DMS79 (cell line): ENCODE measurements at places on chromosomes 16 and 17.
A peak's percentile ranks its signal among the peaks of the same experiment; 100 is the strongest.

DNA sequence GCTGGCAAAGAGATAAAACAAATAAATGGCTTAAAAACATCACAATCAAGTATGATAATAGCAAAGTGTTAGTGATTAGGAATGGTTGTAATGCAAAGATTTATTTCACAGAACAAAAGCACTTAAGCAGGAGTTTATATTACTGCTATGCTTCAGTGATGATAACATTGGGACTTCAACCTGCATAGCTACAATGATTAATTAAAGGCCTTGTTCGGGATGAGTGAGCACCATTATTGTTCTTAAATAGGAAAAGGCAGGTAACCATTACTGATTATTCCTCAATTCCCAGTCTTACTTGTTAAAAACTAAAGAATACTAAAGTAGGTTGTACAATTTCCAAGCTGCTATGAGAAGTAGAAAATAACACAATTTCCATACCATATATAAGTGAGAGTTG lies 1247.5 kb upstream of the CDH8 start:
- peak; percentile 9 for DNase-seq

- no peak for DNase-seq
These were observed 24.9 kb downstream of the RAB11FIP3 start for GRCh38 chr16:450385-450784.

DNA sequence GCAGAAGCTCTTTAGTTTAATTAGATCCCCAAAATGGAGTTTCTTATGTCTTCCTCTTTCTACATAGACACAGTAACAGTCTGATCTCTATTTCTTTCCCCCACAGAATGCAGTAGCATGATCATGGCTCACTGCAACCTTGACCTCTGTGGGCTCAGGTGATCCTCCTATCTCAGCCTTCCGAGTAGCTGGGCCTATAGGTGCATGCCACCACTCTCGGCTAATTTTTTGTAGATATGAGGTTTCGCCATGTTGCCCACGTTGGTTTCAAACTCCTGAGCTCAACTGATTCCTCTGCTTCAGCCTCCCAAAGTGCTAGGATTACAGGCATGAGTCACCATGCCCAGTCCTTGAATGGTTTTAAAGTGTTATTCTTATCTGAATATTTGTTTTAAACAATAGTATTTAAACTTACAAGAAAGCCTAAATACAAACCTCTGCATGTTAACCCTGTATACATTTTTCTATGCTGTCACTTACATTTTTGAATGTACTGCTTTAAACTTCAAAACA lies 120.6 kb downstream of the GOSR1 start:
- no peak for DNase-seq

- DNase-seq: no peak
These were observed 32.8 kb downstream of the FBXO31 start for GRCh38 chr16:87350681-87351319.

- DNase-seq: no peak
These were observed at the start of gene ARHGAP23 for GRCh38 chr17:38428112-38428642. Gene ARHGAP23, plus strand, starts transcription at chr17:38428464. Its CDS starts 22 bp downstream, at chr17:38428486.

GRCh38 chr17:66655861-66656260 lies 179.1 kb upstream of the CACNG5 start:
- DNase-seq: no peak

DNA sequence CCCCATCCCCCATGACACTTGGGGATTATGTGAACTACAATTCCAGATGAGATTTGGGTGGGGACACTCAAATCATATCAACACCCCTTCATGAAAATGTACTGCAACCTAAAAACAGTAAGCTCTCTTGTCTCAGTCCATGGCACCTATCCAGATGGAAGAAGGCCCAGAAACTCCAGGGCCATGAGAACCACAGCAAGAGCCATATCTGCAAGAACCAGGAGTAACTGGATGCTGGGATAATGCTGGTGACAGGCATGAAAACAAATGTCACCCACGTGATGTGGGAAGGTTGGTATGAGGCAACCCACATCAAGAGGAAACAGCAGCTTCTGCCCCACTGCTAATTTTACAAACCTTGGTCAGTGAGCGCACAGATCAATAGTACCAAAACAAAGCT lies 400.1 kb upstream of the ERCC4 start:
- no peak for DNase-seq

DNA sequence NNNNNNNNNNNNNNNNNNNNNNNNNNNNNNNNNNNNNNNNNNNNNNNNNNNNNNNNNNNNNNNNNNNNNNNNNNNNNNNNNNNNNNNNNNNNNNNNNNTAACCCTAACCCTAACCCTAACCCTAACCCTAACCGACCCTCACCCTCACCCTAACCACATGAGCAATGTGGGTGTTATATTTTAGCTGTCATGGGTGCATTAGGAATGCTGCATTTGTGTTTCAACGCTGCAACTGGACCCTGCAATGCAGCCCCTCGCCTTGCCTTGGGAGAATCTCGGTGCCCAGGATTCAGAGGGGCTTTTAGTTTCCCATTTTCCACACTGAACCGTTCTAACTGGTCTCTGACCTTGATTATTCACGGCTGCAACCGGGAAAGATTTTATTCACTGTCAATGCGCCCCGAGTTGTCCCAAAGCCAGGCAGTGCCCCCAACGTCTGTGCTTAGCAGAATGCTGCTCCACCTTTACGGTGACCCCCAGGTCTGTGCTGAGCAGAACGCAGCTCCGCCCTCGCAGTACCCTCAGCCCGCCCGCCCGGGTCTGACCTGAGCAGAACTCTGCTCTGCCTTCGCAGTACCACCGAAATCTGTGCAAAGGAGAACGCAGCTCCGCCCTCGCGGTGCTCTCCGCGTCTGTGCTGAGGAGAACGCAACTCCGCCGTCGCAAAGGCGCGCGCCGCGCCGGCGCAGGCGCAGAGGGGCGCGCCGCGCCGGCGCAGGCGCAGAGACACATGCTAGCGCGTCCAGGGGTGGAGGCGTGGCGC lies 43.3 kb downstream of the POLR3K start:
- DNase-seq: no peak

DNA sequence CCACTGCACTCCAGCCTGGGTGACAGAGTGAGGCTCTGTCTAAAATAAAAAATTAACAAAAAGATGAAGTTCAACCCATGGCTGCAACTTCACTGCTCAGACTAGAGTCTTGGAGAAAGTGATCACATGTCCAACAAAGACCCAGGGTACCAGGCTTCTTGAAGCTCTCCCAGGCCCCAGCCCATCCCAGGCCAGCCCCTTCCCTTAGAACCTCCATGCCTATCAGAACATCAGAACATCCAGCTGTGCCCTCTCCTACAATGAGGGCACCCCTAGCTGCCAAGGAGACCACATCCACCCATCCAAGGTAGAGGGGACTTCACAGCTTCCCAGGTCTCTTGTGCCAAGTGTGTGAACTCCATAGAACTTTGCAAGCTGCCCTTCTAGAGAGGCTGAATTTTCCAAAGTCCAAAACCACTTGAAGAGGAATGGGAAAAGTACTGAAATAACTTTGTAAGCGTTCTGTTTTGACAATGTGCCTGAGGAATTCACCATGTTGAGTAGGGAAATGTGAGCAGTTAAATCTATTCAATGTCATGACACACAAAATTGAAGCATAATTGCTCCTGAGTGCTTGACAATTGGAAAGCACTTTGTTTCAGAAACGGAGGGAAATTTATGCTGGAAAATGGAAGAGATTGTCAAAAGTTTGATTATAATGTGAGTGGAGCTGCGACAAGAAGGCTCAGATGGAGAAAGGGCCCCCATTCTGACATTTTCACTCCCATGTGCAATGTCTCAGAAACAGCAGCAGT lies 230.4 kb downstream of the ZNF423 start:
- DNase-seq: no peak

- DNase-seq: no peak
These were observed 1.6 kb downstream of the PPY start for GRCh38 chr17:43940630-43941029.

- DNase-seq: no peak
These were observed 8.2 kb downstream of the FN3K start for GRCh38 chr17:82743344-82744219.

DNA sequence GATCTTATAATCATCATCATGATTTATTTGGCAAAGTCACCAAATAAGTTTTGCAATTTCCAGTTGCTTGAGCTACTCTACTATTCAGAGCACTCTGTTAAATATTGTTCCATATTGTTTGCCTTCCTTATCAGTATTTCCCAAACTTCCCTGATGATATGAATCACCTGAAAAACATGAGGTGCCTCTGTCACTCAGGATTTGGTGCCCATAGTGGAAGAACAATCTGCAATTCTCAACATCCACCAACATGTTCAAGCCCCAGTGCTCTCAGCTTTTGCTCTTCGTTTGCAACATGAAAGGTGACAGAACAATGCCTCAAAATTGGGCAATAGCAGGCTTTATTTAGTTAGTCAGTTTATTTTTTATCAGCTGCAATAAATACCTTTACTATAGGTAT lies 28.6 kb upstream of the WSB1 start:
- DNase-seq: no peak

DNA sequence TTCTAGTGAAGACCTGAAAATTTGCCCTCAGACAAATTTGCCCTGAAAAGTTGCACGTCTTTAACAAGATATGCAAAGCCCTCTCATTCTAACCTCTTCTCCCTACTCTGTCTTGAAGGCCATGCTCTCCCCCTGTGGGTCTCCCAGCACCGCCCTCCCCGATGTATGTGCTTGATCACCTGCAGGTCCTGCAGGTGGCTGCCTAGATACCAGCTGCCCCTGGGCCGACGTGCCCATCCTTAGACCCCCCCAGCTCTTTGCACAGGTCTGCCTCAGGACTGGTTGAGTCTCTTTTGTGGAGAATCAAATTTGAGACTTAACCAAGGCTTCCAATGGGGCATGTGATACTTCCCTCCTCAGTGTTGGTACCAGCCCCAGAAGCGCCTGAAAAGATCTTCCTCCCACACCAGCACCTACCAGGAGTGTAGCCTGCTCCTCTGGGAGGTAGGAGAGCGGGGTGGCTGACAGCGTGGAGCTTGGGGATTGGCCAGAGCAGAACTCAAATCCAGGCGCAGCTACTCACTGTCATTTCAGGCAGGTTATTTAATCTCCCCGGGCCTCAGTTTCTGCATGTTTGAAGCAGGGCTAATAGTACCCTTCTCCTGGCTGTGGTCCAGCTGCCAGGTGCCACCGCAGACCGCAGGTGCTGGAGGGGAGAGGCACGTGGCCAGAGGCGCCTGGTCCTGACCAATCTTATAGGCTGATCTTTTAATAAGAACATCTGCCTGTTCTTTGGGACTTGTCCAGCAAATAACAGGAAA lies 4.5 kb upstream of the MRPL38 start:
- DNase-seq: peak; percentile 81

DNA sequence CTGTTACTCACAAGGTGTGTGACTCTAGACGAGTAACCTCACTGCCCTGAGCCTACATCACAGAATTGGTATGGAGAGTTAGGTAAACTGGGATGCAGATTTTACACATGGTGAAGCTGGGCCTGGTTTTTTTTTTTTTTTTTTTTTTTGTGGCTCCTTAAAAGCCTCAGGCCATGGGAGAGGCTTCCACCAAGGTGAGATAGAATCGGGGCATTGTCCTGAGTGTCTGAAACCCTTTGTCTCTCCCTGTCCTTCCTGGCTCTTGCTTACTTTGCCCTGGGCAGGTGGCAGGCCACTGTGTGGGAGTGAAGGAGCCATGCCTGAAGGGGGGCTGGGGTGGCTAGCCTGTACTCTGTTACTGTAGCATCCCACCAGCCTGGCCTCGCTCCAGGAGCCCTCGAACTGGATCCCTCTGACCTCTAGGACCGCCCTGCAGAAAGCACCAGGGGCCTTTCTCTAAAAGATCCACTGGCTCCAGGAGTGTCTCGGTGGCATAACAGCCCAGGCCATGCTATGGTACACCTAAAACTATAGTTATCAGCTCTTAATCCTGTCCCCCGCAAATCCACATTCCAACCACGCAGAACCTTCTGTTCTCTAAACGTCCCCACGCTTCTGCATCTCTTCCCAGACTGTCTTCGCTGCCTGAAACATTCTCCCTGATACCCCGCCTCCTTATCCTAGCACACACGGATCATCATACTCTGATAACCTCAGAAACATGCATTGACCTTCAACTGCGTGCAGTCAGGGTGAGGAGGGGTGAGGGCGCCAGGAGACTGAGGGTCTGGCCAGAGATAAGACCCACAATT lies 1.7 kb upstream of the SLC13A2 start:
- no peak for DNase-seq

DNA sequence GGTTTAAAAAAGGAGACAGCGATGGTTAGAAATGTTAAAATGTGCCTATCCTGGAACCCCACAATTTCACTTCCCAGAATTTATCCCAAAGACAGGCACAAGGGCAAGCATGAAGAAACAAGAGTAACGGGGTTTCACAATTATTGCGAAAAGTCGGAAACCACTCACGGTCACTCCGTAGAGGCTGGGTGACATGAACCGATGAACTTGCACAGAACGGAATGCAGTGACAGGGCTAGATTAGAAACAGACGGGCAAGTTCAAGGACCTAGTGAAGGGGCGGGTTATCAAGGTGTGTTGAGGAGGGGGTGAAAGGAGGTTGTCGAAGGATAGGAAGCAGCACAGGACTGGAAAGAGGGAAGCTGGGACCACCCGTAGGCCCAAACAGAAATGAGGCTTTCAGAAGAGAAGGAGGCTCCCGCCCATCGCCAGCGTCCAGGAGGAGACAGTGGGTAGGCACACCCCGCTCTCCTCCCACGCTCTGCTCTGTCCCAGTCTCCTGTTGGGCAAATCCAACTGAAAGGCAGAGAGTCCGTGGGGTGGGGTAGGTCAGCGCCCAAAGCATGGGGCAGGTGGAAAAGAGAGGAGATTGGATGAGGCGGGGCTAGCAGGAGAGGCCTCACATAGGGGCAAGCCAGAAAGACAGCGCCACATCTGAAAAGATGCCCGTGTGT lies 47.4 kb upstream of the JPH3 start:
- no peak for DNase-seq

GRCh38 chr17:77881545-77881944 lies 77.0 kb upstream of the TNRC6C start:
- DNase-seq: no peak

DNA sequence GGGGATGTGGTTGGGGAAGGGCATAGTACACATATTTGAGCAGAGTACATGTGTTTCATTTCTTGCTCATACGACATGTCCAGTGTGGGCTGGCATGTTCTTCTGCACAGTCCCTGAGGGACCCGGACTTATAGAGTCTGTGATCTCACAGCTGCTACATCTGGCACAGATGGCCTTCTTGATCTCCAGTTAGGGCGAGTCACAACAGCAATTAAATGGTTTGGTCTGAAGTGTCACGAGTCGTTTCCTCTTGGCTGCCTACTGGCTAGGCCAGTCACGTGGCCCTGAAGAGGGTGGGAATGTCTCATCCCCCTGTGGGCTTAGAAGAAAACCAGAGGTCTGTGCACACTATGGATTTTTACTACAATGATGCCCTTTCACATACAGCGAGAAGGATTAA lies 443.6 kb downstream of the WWOX start:
- peak; percentile 39 for DNase-seq

GRCh38 chr16:54136276-54136625 lies 150.3 kb downstream of the IRX3 start:
- no peak for DNase-seq
